ENCODE measurements at places on chromosomes 2 and 18.

GRCh38 chr2:130351711-130352110, 4.1 kb upstream of the PTPN18 start:
- no peak for DNase-seq

- DNase-seq: no peak
These were observed 36.0 kb downstream of the RPRD1A start for GRCh38 chr18:36031407-36031806.

- DNase-seq: no peak
These were observed 105.0 kb downstream of the COL6A3 start for GRCh38 chr2:237309011-237309410.

DNA sequence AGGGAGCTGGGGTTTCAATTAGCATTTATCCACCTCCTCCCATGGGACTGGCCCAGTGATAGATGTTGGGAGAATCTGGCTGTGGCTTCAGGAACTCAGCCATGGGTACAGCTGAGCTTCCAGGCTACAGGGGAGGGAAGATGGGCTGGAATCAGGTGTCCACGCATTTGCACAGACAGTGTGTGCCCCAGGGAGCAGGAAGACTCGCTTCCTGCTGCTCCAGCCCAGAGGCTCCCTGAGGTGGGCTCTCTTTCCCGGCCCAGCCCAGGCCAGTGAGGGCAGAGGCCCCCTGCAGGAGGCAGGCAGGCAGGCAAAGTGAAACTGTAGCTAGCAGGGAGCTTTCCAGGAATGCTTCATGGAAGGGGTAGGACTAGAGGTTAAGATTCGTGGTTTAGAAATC, 28.7 kb downstream of the DYSF start:
- no peak for DNase-seq

GRCh38 chr2:1654696-1655374, 89.5 kb downstream of the PXDN start:
- no peak for DNase-seq

- DNase-seq: no peak
These were observed 36.7 kb downstream of the SCN2A start for GRCh38 chr2:165275932-165276331.

- no peak for DNase-seq
These were observed 194.1 kb downstream of the SMAD7 start for GRCh38 chr18:48756511-48757226.

DNA sequence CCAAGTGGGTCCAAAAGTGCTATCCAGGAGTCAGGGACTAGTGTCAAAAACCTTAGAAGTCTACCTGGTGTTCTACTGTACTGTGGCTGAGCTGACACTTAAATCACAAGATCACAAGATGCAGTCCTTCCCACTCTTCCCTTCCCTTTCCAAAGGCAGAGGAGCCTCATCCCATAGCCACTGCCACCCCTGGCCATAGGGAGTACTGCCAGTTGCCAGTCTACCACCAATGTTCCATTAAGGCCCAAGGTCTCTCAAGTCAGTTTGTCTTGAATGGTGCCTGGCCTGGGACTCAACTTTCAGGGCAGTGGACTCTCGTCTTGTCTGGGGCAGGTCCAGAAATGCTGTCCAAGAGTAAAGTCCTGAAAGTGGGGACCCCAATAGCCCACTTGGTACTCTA, 585.6 kb downstream of the NUP35 start:
- DNase-seq: no peak

DNA sequence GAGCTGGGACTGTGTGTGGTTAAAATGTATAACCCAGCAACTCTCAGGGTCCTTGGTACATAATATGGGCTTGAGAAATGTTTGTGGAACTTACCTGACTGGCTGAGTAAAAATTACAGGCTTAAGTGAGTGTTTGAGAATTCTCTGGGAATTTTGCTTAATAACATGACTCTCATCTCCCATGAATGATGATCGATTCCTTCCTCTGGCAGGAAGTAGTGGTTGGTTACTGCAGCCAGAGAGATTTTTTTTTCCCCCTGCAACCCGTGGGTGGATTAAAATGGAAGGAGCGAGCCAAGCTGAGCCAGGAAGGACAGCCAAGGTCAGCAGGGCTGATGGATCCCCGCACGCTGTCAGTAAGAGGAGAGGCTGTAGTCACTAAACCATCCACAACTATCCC, 40.6 kb upstream of the RFX8 start:
- no peak for DNase-seq

GRCh38 chr2:17475286-17475685, 43.0 kb downstream of the RAD51AP2 start:
- no peak for DNase-seq

DNA sequence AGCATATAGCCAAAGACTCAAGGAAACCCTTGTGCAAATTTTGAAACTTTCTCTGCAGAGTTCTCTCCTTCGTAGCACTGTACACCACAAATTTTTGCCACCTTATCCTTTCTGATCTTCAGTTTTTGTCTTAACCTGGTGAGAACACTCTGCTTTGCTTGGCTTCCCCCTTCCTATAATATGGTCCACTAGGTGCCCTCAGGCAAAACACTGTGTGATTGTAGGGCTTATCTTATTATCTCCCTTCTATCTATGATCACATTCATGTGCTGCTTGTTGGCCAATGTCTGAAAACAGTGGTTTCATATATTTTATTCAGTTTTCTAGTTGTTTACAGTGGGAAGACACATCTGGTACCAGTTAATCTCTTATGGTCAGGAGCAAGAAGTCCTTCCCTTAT, 111.1 kb downstream of the MTX2 start:
- no peak for DNase-seq

- no peak for DNase-seq
These were observed 7.5 kb downstream of the CCBE1 start for GRCh38 chr18:59689756-59690155.

DNA sequence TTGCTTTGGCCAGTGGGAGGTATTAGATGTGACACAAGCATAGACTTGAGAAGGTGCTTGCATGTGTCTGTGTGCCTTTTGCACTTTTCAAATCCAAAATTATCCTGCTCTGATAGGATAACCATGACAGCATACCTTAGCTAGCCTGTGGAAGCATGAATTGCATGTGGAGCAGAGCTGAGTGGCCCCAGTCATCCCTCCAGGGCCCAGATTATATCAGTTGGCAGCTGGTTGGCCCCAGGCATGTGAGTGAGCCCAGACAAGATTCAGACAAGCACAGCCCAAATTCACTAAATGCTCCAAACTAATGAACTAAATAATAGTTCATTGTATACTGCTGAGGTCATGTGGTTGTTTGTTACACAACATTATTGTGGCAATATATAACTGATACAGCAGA, 18.8 kb downstream of the TACR1 start:
- DNase-seq: no peak

- DNase-seq: no peak
These were observed 194.9 kb downstream of the MCFD2 start for GRCh38 chr2:46720592-46721185.

GRCh38 chr2:165698444-165698884, 95.6 kb downstream of the GALNT3 start:
- peak; percentile 15 for DNase-seq

DNA sequence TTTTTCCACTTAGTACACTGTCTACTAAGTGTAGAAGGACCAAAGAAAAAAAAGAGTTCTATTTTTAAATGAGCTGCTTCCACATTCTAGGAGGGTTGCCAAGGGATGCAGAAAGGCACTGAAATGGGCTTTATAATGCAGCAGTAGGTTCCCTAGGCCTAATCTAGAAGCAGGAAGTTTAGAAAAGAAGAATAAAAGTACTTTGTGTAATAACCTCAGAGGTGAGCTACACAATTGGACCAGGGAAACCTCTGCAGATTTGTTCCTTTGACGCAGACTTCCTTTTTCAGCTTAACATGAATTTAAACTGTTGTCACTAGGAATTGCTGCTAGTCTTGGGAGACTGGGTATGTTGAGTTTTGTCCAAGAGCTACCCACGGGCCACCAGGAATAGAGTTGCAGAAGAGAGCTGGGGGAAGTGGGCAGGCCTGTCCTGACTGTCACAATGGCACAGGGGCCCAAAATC, 34.6 kb upstream of the RAB1A start:
- no peak for DNase-seq

DNA sequence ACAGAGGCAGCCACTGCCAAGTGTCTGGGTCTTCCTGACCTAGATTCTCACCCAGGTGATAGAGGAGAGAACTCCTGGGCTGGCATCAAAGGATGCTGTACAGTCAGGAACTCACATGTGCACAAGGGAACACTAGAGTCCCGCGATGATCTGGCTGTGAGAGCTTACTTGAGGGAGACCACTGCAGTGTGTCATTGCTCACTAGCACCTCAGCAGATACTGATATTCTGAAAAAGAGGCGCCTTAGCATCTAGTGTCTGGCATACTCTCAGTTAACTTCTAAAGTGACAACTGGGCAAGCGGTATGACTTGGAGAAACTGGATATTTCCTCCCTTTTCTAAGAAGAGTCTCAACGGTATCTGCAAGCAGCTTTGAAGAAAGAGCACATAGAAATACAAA, 189.9 kb downstream of the CMPK2 start:
- DNase-seq: no peak

DNA sequence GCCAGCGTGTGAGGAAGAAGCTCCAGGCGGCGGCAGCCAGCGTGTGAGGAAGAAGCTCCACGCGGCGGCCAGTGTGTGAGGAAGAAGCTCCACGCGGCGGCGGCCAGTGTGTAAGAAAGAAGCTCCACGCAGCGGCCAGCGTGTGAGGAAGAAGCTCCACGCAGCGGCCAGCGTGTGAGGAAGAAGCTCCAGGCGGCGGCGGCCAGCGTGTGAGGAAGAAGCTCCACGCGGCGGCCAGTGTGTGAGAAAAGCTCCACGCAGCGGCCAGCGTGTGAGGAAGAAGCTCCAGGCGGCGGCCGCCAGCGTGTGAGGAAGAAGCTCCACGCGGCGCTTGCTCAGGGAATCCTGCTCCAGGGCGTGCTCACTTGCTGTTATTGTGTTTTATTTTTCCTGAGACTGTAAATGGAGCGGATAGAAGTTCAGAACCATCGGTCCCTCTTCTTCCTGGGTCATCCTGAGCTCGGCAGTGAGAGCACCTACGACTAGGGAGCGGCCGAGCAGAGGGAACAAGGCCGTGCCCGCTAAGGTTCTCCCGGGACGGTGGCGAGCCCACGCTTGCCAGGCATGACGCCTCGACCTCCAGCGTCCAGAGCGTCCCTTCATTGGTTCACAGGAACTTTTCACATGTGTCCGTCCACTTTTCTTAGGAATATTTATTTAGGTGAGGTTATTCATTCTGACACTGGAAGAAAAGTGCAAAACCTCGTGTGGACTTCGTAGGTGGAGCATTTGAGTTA, 94.2 kb downstream of the TMEM18 start:
- no peak for DNase-seq

Measured in SHP77 treated with DMSO at 0.1 percent for 48 hours (cell line).